Bronchial epithelial cell (primary cell): ENCODE measurements at places on chromosomes 2 and 18. TPM values are rescaled to one million over a fixed set of nuclear protein-coding genes. Genes with fewer than 3 reads are reported as not detected.

DNA sequence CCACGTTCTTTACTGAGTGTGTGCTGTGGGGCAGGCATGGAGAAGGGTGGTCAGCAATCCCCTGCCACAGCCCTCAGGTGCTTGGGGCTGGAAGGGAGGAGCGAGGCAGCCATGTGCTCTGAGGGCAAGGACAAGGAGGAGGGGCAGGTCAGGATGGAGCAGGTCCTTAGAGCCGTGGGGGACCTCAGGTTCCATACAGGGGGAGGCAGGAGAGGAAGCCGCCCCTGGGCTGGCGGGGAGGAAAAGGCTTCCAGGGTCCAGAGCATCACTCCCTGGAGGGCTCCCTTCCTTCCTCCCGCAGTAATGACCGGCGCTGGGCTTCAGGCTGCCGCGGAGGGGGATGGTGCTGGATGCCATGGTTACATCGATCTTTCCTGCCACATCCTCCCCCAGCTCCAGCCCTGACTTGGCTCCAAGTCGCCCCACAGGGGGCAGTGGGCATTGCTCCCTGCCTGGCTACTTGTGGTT, 6.6 kb downstream of the GAREM2 start:
- DNase-seq = no peak

GRCh38 chr2:43854671-43855070, 15.9 kb downstream of the ABCG8 start:
- no peak for DNase-seq

The COL4A4 gene
- total RNA-seq = under 0.01 and 0.13 TPM in 2 replicates

DNA sequence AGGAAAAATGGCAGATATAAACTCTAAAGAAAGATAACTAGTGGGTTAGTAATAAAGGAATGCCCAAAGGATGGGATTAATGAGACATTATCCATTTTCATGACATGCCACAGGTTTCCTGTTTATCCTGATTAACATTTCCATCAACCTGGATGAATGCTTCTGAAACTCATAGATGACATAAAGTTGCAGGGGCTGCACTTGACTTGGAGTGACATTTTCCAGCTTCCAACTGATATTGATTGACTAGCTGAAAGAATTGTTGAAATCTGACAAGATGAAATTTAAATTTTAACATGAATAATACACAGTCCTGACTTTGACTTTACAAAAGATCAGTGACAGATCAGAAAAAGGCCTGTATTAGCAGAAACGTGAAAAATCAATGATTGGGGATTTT, 214.2 kb downstream of the DCC start:
- DNase-seq = no peak

The ALK gene
- not detected in 2 replicates for total RNA-seq

DNA sequence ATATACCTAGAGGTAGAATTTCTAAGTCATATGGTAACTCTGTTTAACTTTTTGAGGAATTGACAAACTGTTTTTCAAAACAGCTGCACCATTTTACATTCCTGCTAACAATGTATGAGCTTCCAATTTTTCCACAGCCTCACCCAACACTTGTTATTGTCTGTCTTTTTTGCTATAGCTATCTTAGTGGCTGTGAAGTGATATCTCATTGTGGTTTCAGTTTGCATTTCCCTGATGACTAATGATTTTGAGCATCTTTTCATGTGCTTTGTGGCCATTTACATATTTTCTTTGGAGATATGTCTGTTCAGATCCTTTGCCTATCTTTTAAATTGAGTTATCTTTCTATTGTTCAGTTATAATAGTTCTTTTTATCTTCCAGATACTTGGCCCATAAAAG, 273.8 kb downstream of the AGPS start:
- peak; percentile 4 for DNase-seq

The DPYSL5 gene
- total RNA-seq = not detected in 2 replicates

DNA sequence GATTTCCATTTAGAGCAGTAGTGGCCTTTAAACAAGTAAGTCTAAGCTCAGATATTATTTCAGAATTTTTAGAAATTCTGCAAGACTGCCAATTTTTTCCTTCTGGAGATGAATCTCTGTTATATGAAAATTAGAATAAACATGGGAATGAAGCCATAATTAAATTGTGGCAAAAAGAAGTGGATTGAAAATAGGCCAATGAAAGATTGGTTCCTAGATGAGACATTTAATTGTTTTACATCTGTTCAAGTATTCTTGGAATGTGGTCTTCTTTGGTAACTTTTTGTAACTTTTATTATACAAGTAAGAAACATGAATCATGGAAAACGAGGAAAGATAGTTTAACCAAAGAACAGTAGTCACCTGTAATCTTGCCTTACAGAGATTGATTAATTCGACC, 10.3 kb downstream of the CAD start:
- no peak for DNase-seq

- no peak for DNase-seq
These were observed 143.5 kb downstream of the GALNT13 start for GRCh38 chr2:154015233-154015632.

GRCh38 chr18:32276906-32277305, 87.1 kb downstream of the MEP1B start:
- peak; percentile 46 for DNase-seq

GRCh38 chr18:78507217-78507616, 472.4 kb upstream of the SALL3 start:
- no peak for DNase-seq

The EPHA4 gene
- total RNA-seq = 6.1 and 14.7 TPM in 2 replicates

DNA sequence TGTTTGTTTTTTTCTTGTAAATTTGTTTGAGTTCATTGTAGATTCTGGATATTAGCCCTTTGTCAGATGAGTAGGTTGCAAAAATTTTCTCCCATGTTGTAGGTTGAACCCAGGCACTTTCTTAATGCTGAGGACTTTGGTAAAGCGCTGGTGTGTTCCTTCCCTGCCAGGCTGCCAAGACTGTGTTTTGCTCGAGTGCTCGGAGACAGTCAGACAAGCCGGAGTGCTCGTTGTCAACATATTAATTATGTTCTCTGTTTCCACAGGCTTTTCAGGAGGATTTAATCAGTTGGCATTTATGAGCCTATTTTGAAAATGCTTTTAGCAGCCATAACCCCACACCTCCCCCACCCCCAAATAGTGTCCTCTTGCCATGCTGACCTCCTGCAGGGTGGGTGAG, 6.4 kb downstream of the MTCL1 start:
- DNase-seq = no peak
